ENCODE measurements at places on chromosomes 4 and X.

DNA sequence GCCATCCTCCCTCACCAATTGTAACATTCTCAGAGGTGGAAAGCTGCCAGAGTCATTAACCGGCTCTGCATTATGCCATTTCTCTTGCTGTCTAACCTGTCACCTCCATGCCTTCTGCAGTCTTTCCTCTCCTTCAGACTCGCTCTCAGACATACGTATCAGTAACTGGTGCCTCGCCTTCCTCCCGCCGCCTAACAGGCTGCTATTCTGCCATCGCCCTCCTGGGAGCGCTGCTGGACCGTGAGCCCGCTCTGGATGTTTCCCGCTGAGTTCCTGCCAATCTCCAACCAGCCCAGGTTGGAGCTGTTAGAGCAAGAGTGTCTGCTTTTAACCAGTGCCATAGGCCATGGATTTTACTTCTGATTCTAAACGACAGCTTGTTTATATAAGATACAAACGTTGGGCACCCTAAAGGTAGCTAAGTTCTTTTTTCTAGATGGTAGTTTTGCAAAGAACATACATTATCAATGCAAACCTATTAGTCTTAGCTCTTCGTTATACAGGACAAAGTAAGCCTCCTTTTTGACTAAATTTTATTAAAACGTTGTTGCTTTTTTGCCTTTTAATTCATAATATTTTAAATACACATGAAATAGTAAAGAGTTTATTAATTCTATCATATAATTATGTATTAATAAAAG, 59.5 kb upstream of the NEIL3 start:
- DNase-seq, result peak; percentile 48

GRCh38 chr4:151658959-151659600, 101.7 kb downstream of the GATB start:
- DNase-seq, result no peak

DNA sequence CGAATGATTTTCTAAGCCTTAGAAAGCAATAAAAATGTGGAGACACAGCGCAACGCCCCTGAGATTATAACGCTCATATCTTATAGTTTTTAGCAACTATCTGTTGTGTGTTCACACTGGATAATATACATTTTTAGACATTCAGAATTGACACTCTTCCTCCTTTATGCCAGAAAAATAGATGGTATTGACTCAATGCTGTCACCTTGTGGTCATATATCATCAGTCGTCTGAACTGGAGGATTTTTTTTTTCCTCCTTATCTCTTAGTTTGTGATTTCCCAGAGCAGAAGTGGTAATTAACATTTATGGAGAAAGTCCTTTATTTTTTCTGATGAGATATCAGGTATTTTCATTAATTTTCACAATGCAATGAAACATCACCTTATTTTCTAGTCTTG, 759.6 kb downstream of the RAB28 start:
- DNase-seq, result peak; percentile 2

GRCh38 chr4:150561143-150561737, 20.7 kb upstream of the MAB21L2 start:
- no peak for DNase-seq

- no peak for DNase-seq
Observed at GRCh38 chrX:101160001-101160400, 59.6 kb upstream of the DRP2 start.

- DNase-seq, result no peak
Observed at GRCh38 chr4:168928875-168929274, 81.2 kb downstream of the CBR4 start.

DNA sequence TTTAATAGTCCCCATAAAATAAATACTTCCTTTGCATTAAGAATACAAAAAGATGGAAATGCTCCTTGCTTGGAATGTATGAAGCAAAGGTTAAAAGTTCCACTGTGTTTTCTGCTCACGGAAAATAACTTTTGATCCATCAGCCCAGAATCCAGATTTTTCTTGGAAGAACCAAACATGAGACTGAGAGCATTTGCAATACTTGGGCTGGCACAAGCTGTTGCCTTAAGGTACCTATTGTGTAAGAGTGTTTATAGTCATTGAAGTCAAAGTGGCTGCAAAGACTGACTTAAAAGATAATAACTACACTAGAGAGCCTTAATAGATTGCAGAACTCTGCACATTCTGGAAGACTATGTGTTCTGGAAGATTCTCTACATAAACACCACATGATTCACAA, 281.4 kb downstream of the RAB28 start:
- DNase-seq, result no peak

- no peak for DNase-seq
Observed at GRCh38 chr4:151361966-151362365, 36.6 kb upstream of the SH3D19 start.

- DNase-seq, result no peak
Observed at GRCh38 chrX:140123446-140123845, 158.1 kb upstream of the CXorf66 start.
